ENCODE measurements at places on chromosomes 4 and X.

DNA sequence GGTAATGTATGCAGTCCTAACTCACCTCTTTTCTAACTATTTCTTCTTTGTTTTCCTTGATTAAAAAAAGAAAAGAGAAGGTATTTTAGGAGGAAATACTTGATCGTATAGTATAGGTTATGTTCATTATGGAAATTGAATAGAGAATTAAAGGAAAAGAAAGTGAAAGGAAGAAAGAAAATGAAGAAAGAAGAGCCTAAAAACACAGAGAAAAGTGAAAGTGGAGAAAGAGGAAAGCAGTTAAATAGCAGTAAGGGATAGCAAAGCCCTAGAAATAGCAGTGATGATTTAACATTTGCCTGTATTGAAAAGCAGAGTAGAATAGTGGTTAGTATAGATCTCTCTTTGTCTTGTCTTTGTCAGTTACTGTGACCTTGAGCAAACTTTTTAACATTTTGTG is 37.0 kb downstream of the MRPL1 start:
- DNase-seq: no peak

DNA sequence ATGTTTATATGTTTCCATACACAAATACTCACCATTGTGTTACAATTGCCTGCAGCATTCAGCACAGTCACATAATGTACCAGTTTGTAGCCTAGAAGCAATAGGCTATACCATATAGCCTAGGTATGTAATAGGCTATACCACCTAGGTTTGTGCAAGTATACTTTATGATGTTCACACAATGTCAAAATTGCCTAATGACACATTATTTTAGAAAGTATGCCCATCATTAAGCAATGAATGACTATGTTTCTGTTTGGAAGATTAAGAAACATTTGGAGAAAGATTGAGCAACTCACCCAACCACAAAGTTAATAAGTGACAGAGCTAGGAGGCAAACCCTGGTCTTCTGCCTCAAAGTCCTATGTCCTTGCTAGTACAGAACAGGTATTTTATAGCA is 96.8 kb upstream of the GRIA3 start:
- no peak for DNase-seq

DNA sequence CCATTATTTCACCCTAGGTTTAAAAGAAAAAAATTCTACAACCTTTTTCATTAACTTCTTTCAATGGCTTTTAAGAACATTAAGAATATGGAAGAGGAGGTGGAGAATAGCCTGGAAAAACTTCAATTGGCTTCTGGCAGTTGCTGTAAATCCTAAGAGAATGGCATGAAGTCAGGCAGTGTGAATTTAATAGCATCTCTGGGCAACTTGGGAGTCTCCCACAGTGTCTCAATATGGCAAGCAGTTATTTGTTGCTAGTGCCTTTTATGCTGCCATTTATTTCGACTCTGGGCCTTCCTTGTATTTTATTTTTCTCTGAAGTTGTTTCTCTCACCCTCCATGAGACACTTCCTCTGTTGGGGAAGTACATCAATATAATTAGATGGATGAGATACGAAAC is 322.1 kb downstream of the CBLL2 start:
- DNase-seq: no peak

DNA sequence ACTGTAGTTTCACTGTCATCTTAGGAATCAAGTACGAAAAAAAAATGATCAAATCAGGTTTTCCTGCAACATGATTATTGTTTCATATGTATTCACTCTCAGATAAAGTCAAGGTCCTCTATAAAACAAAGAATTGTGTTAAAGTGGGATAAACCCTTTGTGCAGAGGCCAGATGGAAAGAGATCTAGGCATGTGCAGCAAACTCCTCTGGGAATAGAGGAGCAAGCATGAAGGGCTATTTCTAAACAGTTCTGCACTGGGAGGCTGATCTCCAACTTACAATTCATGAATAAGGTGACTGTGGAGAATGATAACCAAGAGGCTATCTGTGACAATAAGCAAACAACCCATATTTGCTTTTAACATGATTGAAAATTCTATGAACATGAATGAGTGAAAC is 2.4 kb upstream of the WDFY3 start:
- peak; percentile 60 for DNase-seq

DNA sequence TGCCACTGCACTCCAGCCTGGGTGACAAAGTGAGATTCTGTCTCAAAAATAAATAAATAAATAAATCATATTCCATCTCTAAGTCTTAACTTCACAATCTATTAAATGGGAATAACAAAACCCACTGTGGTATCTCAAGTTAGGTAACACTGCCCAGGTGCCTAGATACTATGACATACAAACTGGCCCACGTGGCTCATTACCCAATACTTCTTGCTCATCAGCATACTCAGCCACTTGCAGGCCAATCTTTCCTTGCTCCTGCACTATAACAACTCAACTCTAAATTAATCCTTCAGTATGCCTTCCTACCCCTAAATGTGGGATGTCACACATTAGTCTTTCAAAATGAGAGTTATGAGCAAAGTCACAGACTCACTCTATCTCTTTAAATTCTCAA is 230.1 kb downstream of the OPHN1 start:
- no peak for DNase-seq

DNA sequence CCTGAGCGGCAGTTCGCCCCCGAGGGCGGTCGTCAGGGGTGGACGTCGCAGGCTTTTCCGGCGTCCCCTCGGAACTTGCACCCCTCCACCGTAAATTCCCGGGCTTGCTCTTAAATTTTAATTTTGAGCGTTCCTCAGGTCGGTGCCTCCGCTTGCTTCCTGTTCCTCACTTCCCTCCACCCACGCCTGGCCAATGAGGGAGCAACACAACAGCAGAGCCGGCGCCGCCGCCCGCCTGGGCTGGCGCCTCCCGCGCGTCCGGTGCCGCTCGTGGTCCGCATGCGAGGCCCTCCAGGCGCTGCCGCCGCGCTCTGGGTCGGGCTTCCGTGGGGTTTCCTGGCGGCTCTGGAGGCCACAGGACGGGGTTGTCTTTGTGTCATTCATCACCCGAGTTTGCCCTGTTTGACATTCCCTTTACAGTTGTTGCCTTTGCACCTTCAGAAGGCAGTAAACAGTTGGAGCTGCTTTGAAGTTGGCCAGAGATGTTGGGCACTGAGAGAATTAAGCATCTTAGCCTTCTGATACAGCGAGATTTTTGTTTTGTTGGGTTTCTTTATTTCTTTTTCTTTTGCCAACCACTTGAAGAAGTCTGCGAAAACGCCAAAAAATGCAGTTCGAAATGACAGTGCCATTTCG is 692 bp downstream of the SPCS3 start:
- peak; percentile 93 for DNase-seq

GRCh38 chr4:150491132-150492049 is 90.6 kb upstream of the MAB21L2 start:
- DNase-seq: no peak

GRCh38 chr4:73777612-73778011 is 37.2 kb downstream of the CXCL8 start:
- DNase-seq: peak; percentile 15

DNA sequence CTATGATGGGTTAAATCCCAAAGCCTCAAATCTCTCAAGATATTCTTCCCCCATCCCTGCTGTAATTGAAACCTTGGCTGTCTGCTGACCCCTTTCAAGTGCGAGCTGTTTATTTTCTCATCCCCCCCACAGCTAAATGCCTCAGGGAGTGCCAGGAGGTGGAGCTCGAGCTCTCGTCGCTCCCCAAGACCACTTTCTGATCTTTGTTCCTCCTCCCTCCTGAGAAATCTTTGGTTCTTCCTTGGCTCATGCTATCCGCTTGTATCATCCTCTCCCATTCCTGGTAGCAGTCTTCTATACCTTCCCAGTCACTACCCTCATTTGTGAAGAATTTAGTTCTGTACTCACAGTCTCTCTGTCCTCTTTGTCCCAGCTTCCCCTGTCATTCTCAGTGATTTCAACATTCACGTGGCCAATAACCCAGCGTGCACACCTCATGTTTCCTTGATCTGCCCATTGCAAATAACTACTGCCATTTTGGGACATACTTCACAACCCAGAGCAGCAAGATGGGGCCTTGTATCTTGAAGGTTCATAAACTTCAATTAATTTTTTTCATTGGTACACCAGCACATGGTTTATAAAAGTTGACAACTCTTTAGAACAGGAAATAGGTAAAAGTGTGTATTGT is 9.2 kb upstream of the SLC25A43 start:
- DNase-seq: peak; percentile 2

Measured in eye (tissue), 1 donor.